ENCODE measurements at places on chromosomes 7 and 10. TPM values are rescaled to one million over a fixed set of nuclear protein-coding genes. Genes with fewer than 3 reads are reported as not detected.

- DNase-seq: no peak
These were observed 52.8 kb upstream of the FIGNL1 start for GRCh38 chr7:50502947-50503346.

GRCh38 chr7:108094933-108095710 lies 35.0 kb downstream of the LAMB4 start:
- peak; percentile 72 for DNase-seq

GRCh38 chr7:155644971-155645509 lies 579 bp downstream of the RBM33 start:
- DNase-seq: peak; percentile 26

GRCh38 chr7:38330039-38330438 lies 56.6 kb upstream of the TARP start:
- no peak for DNase-seq

- no peak for DNase-seq
These were observed 39.0 kb downstream of the ADK start for GRCh38 chr10:74189999-74190421.

DNA sequence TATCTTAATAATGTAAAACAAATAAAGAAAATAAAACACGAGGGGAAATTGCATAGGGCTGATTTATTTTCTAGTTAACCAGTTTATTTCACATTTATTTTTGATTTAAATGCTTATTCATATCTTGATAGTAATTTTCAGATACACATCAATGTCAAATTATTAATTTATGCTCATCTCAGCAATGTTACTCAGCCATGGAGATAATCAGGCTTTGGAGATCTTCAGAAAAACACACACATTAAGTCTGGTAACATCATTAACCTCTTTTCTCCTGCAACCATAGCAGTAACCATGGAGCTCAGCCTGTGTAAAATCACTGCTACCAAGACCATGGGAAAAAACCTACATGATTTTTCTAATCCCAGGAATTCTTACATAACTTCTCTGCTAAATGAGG lies 31.9 kb upstream of the TBX20 start:
- DNase-seq: no peak

- DNase-seq: no peak
These were observed 42.7 kb upstream of the SRI start for GRCh38 chr7:88262562-88262961.

- no peak for DNase-seq
These were observed 92.5 kb downstream of the EZH2 start for GRCh38 chr7:148791546-148791945.

- DNase-seq: no peak
These were observed 111.1 kb downstream of the TNS3 start for GRCh38 chr7:47470567-47471357.

- no peak for DNase-seq
These were observed 211.1 kb downstream of the HDAC9 start for GRCh38 chr7:18706670-18707069.

GRCh38 chr7:13067036-13067435 lies 379.6 kb downstream of the ARL4A start:
- DNase-seq: no peak

POLL gene
- polyA plus RNA-seq: 34.5 TPM

ABCC2 gene
- 11.4 TPM for polyA plus RNA-seq

CACNB2 gene
- polyA plus RNA-seq: 3.2 TPM

INHBA gene
- 4.8 TPM for polyA plus RNA-seq

TACC2 gene
- polyA plus RNA-seq: 40.9 TPM

SEMA3A gene
- 17.4 TPM for polyA plus RNA-seq

TUBAL3 gene
- polyA plus RNA-seq: 0.13 TPM

VWA2 gene
- polyA plus RNA-seq: 2.4 TPM

SPDYE6 gene
- polyA plus RNA-seq: 1.2 TPM

R3HCC1L gene
- polyA plus RNA-seq: 19.9 TPM

CTAGE4 gene
- 5.8 TPM for polyA plus RNA-seq

TDRD1 gene
- polyA plus RNA-seq: not detected

LLCFC1 gene
- polyA plus RNA-seq: 0.67 TPM

Measured in right renal pelvis (tissue), 4 donors.